T-helper 22 cell (primary cell): ENCODE measurements at places on chromosomes 16 and 17.
A peak's percentile ranks its signal among the peaks of the same experiment; 100 is the strongest.

DNA sequence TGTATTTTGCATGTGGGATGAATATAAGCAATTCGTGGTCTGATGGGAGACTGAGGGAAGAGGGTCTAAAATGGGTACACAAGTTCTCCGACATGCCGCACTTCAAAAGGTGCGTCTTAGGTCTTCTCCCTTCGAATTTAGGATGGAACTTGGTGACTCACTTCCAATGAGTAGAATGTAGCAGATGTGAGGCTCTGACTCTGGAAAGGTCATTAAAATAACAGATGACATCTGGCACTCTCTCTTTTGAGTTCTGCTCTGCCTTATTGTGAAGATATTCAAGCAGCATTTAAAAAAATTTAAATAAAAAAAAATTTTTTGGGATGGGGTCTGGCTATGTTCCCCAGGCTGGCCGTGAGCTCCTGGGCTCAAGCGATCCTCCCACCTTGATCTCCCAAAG lies 92.7 kb downstream of the TMEM100 start:
- DNase-seq: no peak

GRCh38 chr17:37220607-37220953 lies 155.2 kb upstream of the C17orf78 start:
- no peak for DNase-seq

- no peak for DNase-seq
Observed at GRCh38 chr16:15493466-15494180, 59.2 kb downstream of the BMERB1 start.

DNA sequence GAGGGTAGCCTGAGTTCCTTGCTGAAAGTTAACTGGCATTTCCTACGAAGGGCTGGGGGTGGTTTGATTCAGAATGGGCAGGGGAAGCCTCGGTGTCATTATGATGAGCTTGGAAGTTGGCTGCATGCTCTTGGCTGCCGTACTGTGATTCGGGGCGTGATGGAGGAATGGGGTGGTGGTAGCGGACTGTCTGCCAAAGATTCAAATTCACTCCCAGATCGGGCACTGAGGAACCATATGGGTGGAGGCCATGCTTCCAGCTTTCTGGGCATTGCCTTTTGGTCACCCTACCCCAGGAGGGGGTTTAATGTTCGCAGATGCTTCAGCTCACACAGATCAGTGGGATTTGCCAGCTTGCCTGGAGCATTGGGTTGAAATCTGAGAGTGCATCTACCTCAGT lies 492.8 kb upstream of the EEF2KMT start:
- no peak for DNase-seq

DNA sequence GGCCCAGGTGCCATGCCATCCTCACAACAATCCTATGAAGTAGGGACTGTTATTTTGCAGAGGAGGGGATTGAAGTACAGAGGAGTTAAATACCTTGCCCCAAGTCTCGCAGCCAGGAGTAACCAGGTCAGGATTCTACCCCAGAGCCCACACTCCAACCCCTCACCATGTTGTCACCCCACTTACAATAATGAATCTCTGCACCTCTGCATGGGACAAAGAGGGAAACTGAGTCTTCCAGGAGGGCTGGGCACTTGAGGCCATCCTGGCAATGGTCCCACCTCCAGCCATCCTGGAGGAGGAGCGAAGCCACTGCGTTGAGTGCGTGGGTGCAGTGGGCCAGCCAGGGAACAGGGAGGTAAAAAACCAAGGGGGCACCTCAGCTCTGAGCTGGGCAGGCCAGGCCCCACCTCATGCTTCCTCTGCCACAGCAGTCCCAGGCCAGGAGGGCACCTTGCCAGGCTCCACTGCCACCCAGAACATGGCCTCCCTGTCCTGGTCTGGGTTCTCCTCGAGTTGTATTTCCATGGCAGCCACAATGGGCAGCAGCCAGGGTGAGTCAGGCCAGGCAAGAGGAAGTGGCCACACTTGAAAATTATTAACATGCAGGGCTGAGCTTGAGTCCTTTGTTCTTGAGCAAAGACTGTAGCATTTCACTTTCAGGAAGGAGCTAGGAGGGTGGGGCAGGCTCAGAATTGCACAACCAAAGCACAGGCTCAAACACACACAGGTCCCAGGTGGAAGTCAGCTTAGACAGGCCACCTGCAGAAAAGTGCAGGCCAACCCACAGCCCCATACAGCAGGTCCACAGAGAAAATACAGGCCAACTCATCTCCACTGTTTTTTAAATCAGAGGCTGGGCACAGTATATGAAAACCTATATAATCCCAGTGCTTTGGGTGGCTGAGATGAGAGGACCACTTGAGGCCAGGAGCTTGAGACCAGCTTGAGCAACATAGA lies 52.1 kb downstream of the CUEDC1 start:
- DNase-seq: no peak

- DNase-seq: no peak
Observed at GRCh38 chr16:66134875-66135274, 231.6 kb upstream of the CDH5 start.

DNA sequence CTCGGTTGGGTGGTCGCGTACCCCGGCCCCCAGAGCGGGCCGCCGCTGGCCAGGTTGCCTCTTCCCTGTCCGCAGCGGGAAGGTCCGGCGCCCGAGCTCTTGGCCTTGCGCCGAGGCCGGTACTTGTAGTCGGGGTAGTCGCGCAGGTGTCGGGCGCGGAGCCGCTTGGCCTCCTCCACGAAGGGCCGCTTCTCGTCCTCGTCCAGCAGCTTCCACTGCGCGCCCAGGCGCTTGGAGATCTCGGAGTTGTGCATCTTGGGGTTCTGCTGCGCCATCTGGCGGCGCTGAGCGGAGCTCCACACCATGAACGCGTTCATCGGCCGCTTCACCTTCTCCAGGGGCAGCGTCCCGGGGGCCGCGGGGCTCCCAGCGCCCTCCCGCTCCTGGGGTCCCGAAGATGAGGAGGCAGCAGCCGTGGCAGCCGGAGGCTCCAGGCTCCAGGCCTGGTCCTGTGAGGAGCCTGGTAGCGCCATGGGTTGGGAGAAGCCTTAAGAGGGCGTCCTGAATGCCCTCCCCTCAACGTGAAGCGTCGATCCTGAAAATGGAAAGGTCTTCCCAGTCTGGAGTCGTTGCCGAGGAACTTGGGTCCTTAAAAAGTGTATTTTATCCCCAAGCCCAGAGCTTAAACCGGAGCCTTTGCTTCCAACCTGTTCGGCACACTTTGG lies 558 bp downstream of the SOX15 start:
- peak; percentile 18 for DNase-seq

DNA sequence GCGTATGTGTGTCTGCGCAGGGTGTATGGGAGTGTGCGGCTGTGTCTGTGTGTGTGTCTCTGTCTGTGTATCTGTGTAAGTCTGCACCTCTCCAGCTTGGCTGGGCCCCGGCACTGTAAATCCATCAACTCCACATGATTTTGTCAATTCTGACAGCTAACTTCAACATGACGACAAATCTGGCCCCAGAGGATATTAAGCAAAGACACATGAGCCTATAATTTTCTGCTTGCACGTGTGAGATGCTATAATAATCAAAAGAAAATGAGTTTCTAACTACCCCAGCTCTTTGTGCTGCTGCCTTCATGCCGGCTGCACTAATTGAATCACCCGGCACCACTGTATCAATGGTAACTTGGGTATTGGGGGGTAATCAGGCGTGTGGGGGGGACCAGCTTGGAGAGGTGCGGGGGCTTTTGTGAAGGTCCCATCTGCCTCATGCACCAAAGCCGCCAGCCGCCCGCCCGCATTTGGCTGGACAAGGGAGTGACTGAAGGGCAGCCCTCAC lies 57.6 kb upstream of the LHX1 start:
- DNase-seq: no peak

DNA sequence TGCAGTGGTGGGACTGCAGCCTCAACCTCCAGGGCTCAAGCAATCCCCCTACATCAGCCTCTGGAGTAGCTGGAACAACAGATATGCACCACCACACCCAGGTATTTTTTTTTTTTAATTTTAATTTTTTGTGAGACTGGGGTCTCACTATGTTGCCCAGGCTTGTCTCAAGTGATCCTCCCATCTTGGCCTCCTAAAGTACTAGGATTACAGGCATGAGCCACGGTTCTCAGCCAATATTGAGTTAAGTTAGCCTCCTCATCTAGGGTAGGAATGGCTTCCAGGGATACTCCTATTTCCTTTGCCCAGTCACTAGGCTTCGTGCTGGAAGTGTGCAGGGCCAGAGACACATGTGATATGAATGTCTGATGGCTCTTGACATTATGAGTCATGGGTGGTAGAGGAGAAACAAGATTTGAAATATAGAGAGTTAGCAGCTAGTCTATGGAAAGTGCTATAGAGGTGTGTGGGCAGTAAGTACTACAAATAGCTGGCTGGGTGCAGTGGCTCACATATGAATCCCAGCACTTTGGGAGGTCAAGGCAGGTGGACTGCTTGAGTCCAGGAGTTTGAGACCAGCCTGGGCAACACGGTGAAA lies 8.0 kb upstream of the HES7 start:
- no peak for DNase-seq

DNA sequence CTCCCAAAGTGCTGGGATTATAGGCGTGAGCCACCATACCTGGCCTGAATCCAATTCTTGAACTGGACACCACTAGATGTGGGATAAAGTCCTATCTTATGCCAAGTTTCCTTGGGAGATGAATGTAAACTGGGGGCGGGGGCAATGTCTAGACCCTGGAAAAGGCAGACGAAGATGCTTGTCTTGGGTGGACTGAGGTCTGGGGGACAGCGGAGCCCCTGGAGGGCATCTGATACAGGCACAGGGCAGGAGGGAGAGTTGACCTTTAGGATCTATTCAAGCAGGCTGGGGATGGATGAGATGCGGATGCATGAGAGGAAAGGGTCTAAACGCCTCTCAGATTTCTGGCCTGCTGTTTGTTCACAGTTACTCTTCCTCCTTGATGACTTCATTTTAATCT lies 11.7 kb downstream of the C1QTNF1 start:
- DNase-seq: no peak

DNA sequence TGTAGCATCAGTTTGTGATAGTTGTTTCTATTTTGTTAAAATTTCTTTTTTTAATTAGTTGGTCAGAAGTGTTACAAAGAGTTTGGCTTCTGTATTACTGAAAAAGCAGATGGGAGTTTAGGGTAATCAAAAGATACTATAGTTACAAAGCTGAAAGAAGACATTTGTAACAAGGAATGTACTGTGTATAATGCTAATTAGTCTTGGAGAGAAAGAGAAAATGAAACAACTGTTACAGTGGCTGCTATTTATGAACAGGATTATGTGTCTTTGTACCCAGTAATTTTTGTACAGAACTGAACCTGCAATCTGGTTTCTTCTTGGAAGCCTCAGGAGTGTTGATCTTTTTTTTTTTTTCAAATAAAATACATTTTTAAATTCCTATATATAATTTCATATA lies 14.3 kb downstream of the GDPD1 start:
- DNase-seq: no peak

GRCh38 chr16:57048095-57048494 lies 44.3 kb upstream of the CPNE2 start:
- no peak for DNase-seq

GRCh38 chr16:56611281-56611833 lies 3.0 kb downstream of the MT2A start:
- no peak for DNase-seq

- no peak for DNase-seq
Observed at GRCh38 chr16:83458612-83459011, 349.2 kb upstream of the HSBP1 start.

- DNase-seq: peak; percentile 67
Observed at GRCh38 chr17:43393944-43394482, 4.8 kb upstream of the ARL4D start.

GRCh38 chr17:63268827-63269226 lies 177.3 kb downstream of the CYB561 start:
- no peak for DNase-seq

GRCh38 chr16:912684-913613 lies 57.8 kb downstream of the LMF1 start:
- no peak for DNase-seq

DNA sequence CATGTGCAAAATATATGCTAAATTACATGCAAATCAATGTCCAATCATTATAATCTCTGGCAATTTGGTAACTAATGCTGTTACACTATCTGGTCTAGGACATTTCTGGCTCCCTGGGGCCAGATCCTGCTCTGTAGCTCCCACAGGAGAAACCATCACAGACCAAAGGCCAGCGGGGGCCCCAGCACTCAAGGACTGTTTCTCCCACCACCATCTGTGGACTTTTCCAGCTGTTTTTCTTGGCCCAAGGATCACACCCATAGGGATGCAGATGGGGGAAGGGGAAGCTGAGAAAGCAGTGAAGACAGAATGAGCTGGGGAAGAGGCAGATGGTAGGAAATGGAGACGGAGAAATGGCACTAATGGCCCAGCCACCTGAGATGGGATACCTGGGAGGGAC lies at the start of gene HIGD1B:
TSS of gene HIGD1B (plus strand) at position 298 of the 400 bp plus-strand sequence. CDS start 270 bp downstream, outside the sequence.
- DNase-seq: no peak

DNA sequence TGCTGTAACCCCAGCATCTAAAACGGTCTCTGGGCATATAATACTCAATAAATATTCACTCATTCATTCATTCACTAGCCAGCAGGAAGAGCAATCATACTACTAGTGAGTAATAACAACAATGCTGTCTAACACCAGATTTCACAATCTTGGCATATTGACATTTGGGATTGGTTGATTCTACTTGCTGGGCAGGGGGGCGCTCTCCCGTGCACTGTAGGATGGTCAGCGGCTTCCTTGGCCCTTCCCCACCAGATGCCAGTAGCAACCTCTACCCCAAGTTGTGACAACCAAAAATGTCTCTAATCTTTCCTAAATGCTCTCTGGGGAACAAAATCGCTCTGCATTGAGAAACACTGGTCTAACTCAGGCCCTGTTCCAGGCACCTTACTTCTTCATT lies 20.7 kb downstream of the WFDC1 start:
- DNase-seq: no peak

- peak; percentile 53 for DNase-seq
Observed at GRCh38 chr17:82228842-82229697, at the start of gene SLC16A3. TSS of gene SLC16A3 (plus strand) at chr17:82229042. CDS start at chr17:82236009, 6,967 bp downstream.

- DNase-seq: no peak
Observed at GRCh38 chr16:27389272-27389961, 12.6 kb upstream of the IL21R start.

DNA sequence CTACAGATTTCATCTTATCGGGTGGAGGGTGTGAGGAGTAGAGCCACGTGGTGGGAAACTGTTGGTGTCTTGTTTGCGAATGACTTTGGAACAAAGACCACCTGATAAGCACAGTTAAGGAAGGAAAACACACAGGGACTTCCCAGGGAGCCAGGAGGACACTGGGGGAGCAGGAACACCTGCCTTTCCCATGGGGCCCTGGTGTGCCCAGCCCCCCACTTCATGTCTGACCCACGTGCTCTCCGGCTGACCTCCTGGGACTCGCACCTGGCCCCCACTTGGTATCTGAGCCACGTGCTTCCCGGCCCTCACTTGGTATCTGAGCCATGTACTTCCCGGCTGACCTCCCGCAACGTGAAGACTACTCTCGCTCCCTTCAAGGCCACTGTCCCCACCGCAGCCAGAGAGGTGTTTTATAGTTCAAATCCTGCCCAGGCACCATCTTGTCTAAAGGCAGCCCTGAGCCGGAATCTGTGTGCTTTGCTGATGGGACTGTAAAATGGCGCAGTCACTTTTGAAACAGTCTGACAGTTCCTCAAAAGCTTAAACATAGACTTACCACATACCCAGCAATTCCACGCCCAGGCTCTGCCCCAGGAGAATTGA lies 5.4 kb upstream of the CSNK1D start:
- DNase-seq: no peak
